AML-193 (cell line): ENCODE measurements at places on chromosomes 11 and 22.

DNA sequence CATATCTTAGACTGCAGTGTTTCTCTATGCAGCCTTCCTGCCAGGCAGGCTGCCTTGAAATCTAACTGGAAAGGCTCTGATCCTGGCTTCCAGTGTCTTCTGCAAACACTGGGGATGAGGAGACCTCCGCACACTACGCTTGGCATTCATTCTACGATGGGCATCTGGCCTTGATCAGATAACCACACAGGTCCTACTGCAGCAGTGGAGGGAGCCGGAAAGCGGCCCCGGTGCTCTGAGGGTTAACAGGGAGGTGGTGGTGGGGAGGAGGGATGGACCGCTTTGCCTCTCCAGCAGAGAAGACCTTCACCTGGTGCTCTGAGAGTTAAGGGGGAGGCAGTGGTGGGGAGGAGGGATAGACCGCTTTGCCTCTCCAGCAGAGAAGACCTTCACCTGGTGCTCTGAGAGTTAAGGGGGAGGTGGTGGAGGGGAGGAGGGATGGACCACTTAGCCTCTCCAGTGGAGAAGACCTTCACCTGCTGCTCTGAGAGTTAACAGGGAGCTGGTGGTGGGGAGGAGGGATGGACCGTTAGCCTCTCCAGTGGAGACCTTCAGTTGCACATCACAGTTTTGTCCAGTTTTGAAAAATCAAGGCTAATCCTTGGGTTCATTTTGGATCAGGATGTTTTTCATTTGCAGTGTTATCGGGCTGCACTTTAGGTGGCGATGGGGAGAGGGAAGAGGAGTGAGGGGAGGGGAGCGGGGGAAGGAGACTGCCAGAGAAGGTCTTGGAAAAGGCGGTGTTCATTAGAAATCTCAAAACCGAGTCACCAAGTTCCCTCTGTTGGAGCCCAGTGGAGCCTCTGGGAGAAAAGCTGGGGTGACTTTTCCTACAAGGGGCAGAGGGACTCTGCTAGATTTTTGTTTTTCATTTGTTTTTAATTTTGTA lies 5.6 kb downstream of the GAL start:
- no peak for DNase-seq

DNA sequence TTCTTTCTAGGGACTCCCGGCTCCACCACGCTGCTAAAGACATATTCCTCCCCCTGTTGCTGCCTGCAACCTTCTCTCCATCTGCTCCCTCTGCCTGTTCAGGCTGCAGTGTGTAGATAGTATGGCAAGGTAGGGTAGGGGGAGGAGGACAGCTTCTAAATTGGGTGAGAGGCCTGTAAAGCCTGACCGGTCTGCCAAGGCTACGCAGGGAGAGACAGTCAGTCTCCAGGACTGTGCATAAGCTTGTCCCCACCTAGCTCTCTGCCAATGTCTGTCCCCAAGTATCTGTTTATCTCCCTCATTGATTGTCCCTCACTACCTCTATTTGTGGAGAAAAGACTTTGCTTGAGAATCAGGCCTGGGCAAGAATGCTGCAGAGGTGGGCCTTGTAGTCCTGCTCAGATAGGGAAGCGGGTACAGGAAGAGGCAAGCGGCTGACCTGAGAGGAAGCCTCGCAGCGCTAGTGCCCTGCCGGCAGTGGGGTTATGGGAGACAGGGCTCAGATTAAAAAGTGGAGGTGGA lies 871 bp upstream of the SEZ6L start:
- no peak for DNase-seq

DNA sequence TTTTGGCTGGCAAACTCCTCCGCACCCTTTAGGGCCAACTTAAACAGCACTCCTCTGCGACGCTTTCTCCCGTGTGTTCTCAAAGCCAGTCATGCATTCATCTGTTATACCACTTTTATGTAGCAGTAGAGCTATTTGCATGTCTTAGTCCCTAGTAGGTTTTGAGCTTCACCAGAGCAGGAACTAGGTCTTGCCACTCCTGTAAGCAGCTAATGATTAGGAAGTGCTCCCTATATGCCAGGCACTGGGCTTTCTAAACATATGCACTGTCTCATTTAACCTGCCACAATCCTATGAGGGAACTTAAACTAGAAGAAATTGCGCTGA lies 180.8 kb downstream of the DBX1 start:
- no peak for DNase-seq

DNA sequence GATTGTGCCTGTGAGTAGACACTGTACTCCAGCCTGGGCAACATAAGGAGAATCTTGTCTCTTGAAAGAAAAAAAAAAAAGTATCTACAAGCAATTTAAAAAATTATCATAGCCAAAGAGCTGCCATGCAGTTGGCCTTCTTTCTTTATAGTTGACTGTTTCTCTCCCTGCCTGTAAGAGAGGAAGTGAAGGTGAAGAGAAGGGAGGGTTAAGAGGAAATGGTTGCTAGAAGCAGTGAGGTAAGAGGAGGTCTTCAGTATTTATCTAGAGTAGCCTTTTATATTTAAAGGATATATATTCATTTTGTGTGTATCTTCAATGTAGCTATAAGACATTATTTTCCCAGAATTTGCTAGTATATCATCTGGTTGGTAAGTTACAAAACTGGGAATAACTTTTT lies 217.9 kb downstream of the TMEM135 start:
- DNase-seq = peak; percentile 49

DNA sequence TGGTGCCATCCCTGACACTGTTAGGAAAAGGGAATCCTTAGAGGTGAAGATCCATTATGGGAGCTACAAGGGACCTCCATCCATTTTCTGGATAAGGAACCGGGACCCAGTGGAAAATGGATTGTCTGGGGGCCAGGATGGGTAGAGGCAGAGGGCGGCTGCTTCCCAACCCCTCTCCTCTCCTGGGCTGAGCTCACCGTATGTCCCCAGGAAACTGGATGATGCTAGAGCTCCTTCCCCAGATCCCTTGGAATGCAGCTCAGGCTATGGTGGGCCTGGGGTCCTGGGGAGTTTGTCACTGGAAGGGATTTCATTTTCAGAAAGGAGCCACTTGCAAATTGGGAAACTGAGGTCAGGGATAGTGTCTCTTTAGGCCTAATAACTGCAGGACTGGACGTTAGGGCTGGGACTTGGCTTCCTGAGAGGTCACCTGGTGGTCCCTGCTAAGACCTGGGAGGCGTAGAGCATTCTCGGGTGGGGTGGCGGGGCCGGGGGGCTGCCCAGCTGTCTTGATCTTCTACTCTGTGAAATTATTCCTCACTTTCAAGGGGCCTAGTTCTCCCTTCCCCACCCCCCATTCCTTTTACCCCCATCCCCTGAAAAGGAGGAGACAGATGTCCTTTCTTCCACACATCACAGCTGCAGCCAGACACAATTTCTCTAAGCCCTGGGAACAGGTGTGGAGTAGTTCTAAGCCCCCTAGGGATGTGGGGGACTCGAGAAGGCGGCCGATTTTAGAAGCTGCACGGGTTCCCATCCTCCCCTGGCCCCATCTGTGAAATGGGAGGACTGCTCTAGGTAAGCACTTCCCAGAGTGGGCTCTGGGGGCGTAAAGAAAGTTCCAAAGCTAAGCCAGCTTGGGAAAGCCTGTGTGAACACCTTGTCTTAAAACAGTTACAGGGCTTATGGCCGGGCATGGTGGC lies 99.8 kb downstream of the PKNOX2 start:
- DNase-seq = no peak

DNA sequence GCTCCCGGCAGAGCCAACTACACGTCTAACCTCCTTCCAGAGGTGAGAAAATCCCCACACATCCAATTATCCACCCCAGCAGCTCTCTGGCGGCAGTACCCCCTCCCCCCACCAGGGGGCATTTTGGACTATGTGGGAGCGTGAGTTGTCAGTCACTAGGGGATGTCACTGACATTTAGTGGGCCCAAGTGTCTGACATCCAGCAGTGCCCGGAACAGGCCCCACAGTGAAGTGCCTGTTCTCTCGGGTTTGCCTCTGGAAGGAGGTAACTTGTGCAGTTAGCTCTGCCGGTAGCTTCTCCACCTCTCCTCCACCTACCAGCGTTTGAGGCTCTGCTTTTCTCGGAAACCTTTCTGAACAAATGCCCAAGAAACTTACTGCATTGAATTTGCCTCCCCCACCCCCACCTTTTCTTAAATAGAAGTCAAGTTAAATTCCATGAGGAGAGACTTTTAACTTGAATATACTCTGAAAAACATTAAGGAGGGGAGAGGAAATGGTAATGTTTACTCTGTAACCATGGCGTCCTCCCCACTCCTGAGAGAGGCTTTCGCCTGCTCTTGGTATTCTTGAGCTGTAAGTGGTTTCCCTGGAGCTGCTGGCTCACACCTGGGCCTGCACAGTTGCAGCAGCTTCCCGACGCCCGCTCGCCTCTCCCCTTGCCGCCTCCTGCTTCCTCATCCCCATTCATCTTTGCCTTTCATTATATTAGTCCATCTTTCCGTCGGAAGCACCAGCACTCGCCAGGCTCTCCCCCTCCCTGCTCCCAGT lies 112.8 kb downstream of the WNT7B start:
- peak; percentile 28 for DNase-seq

- DNase-seq = no peak
Observed at GRCh38 chr22:48335442-48336139, 1492.1 kb downstream of the BRD1 start.

GRCh38 chr22:23467721-23468294 lies 112.3 kb downstream of the IGLL1 start:
- DNase-seq = no peak

DNA sequence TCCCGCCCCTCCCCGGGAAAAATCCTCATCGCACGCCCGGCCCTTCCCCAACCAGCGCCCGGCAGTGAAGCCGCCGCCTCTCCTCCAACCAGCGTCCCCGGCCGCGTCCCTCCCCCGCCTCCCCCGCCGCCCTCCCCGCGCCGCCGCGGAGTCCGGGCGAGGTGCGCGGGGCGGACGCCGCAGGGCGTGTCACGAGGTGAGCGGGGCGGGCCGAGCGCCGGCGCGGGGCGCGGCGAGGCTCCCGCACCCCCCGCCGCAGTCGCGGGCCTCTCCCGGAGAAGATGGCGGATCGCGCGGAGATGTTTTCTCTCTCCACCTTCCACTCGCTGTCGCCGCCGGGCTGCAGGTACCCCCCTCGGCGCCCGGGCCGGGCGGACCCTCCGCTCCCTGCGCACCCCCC lies at the start of gene MAPK8IP2:
Gene MAPK8IP2, plus strand, starts transcription at position 256 of the 400 bp plus-strand sequence. Its CDS starts 26 bp downstream, at position 282.
- DNase-seq = no peak

DNA sequence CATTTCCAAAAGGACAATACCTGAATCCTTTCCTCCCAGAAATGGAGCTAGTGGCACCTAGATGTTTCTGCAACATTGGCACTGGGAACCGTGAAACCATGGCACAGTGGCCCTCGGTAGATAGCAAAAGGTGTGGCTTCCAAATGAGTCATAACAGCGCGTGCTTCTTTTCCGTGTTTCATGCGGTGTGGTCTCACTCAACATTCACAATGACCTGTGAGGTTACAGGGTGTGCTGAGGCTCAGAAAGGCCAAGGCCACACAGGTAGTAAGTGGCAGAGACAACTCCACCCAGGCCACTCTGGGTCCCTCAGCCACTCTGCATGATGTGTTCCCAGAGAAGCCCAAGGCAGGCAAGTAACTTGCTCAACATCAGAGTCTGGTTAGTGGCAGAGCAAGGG lies 67.4 kb downstream of the TP53I11 start:
- no peak for DNase-seq

DNA sequence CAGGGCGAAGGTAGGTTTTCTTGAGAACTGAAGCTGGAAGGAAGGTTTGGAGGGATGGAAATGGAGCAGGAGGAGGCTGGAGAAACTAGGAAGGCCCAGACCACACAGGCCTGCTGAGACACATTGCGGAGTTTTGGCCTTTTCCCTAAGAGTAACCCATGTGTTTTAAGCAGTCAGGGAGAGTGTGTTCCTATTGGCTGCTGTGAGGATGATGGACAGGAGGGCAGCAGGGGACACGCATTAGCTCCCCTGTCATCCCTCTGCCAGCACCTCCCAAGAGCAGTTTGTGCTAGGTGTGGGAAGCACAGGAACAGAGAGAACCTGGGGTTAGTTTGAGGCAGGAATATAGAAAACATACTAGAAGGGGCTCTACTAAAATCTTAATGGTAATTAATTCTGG lies 842.1 kb downstream of the TBC1D22A start:
- no peak for DNase-seq

- no peak for DNase-seq
Observed at GRCh38 chr11:64754124-64754918, 5.5 kb downstream of the PYGM start.

- DNase-seq = no peak
Observed at GRCh38 chr11:70548976-70549375, 150.6 kb downstream of the CTTN start.
